Esophagus squamous epithelium (tissue), 5 donors: ENCODE measurements at places on chromosomes 6 and 20.

- H3K4me3 ChIP-seq: no peak overlapping the region
- H3K27ac ChIP-seq: peak overlapping the region; percentile 59
- H3K4me1 ChIP-seq: peaks cover 23% of the 10 kb centered on the region
- H3K36me3 ChIP-seq: no peaks in the 10 kb centered on the region
- DNase-seq: no peak
- no peaks in the 10 kb centered on the region for H3K27me3 ChIP-seq
Observed at GRCh38 chr6:160378882-160379281, 30.7 kb downstream of the SLC22A3 start.

- no peaks in the 10 kb centered on the region for H3K36me3 ChIP-seq
- H3K27me3 ChIP-seq: no peaks in the 10 kb centered on the region
- H3K4me1 ChIP-seq: no peaks in the 10 kb centered on the region
- H3K4me3 ChIP-seq: no peak overlapping the region
Observed at GRCh38 chr6:21118216-21118780, 475.3 kb upstream of the SOX4 start.

GRCh38 chr20:41234546-41234945, 83.0 kb downstream of the ZHX3 start:
- H3K36me3 ChIP-seq: no peaks in the 10 kb centered on the region
- no peak overlapping the region for H3K4me3 ChIP-seq
- DNase-seq: no peak
- peaks cover 32% of the 10 kb centered on the region for H3K4me1 ChIP-seq
- peak overlapping the region; percentile 80 for H3K27ac ChIP-seq

- no peak overlapping the region for H3K27ac ChIP-seq
- H3K27me3 ChIP-seq: no peaks in the 10 kb centered on the region
- no peaks in the 10 kb centered on the region for H3K4me1 ChIP-seq
- no peak overlapping the region for H3K4me3 ChIP-seq
- no peak for DNase-seq
Observed at GRCh38 chr6:24549158-24549557, 54.4 kb downstream of the ALDH5A1 start.

DNA sequence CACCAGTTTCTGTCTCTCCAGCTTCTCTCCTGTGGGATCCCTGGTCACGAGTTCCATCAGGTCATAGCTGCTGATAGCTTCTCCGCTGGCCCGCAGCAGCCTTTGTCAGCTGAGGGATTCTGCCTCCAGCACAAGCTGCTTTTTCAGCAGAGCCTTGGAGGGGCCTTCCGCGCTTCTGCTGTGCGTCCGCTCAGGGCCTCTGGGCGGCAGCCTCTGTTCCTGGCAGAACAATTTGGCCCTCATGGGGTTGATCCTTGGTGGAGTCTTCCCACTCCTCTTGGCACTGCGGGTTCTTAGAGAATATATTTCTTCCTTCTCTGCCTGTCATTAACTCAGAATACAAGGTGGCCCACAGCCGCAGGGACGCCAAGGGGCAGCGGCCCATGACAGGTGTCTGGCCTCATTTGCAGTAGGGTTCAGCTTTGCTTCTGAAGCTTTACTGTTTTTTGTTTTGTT, 158.8 kb downstream of the DTNBP1 start:
- DNase-seq: no peak
- H3K27me3 ChIP-seq: no peaks in the 10 kb centered on the region
- peaks cover 10% of the 10 kb centered on the region for H3K4me1 ChIP-seq
- H3K36me3 ChIP-seq: peaks cover 18% of the 10 kb centered on the region
- H3K27ac ChIP-seq: peak overlapping the region; percentile 77

GRCh38 chr6:3546121-3546520, 89.3 kb upstream of the SLC22A23 start:
- no peak for DNase-seq
- H3K27ac ChIP-seq: no peak overlapping the region
- peaks cover 13% of the 10 kb centered on the region for H3K4me1 ChIP-seq
- no peak overlapping the region for H3K4me3 ChIP-seq
- no peaks in the 10 kb centered on the region for H3K36me3 ChIP-seq
- no peaks in the 10 kb centered on the region for H3K27me3 ChIP-seq

DNA sequence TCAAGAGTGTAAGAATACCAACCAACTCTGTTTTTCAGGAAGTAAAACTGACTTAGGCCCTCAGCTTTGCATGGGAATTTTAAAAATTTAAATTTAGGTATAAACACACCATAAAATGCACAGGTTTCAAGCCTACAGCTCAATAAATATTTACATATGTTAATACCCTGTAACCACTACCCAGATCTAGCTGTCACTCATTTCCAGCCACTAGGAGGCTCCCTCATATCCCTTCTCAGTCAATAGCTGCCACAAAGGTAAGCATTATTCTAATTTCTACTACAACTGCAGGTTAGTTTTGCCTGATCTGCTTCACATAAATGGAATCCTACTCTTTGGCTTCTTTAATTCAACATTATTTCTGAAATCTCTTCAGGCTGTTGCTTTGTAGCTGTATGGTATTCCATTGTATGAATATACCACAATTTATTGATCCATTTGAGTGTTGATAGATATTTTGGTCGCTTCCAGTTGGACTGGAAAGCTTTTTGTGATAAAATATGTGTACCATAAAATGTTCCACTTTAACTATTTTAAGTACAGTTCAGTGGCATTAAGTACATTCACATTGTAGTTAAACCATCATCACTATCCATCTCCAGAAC, 32.5 kb upstream of the MEI4 start:
- no peaks in the 10 kb centered on the region for H3K4me1 ChIP-seq
- no peaks in the 10 kb centered on the region for H3K27me3 ChIP-seq
- DNase-seq: no peak
- no peaks in the 10 kb centered on the region for H3K36me3 ChIP-seq

GRCh38 chr6:98526465-98526864, 307.9 kb upstream of the POU3F2 start:
- no peaks in the 10 kb centered on the region for H3K4me1 ChIP-seq
- H3K36me3 ChIP-seq: no peaks in the 10 kb centered on the region
- no peak for DNase-seq
- no peaks in the 10 kb centered on the region for H3K27me3 ChIP-seq
- no peak overlapping the region for H3K4me3 ChIP-seq

DNA sequence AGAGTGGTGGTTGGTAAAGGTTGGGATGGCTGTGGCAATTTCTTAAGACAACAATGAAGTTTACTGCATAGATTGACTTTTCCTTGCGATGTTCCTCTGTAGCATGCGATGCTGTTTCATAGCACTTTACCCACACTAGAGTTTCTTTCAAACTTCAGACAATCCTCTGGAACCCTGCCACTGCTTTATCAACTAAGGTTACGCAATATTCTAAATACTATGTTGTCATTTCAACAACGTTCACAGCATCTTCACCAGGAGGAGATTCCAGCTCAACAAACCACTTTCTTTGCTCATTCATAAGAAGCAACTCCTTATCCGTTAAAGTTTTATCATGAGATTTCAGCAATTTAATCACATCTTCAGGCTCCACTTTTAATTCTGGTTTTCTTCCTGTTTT, 161.2 kb upstream of the NRSN1 start:
- H3K27ac ChIP-seq: no peak overlapping the region
- H3K36me3 ChIP-seq: no peaks in the 10 kb centered on the region
- no peaks in the 10 kb centered on the region for H3K27me3 ChIP-seq
- DNase-seq: no peak
- H3K4me1 ChIP-seq: no peaks in the 10 kb centered on the region

DNA sequence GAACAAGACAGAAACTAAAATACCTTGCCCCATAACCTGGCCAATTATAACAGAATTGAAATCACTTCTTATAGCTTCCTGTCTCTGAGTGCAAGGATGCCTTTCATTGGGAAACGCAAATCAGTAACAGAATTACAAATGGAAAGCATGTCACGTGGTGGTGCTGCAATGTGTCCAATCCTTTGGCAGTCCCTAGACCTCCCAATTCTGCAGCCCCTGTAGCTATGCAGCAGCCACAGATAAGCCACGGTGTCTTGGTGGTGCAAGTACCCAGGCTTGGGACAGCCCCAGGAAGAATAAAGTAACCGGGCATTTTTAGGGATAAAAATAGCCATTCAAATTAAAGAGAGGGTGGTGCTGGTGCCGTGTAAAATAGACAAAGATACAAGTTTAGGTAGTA, 134.6 kb upstream of the CCN2 start:
- no peaks in the 10 kb centered on the region for H3K4me1 ChIP-seq
- no peak overlapping the region for H3K4me3 ChIP-seq
- no peak for DNase-seq
- no peaks in the 10 kb centered on the region for H3K27me3 ChIP-seq

GRCh38 chr20:13333793-13334192, 112.7 kb downstream of the ISM1 start:
- no peaks in the 10 kb centered on the region for H3K36me3 ChIP-seq
- no peaks in the 10 kb centered on the region for H3K4me1 ChIP-seq
- DNase-seq: no peak
- H3K27ac ChIP-seq: no peak overlapping the region
- no peaks in the 10 kb centered on the region for H3K27me3 ChIP-seq

GRCh38 chr6:36751833-36752186, 54.2 kb downstream of the RAB44 start:
- H3K27ac ChIP-seq: peak overlapping the region; percentile 85
- peaks cover 72% of the 10 kb centered on the region for H3K4me1 ChIP-seq
- no peaks in the 10 kb centered on the region for H3K27me3 ChIP-seq
- no peak for DNase-seq

- peaks cover 28% of the 10 kb centered on the region for H3K4me1 ChIP-seq
- H3K4me3 ChIP-seq: no peak overlapping the region
- no peaks in the 10 kb centered on the region for H3K36me3 ChIP-seq
- no peaks in the 10 kb centered on the region for H3K27me3 ChIP-seq
- DNase-seq: no peak
Observed at GRCh38 chr20:2130683-2131082, 29.1 kb downstream of the STK35 start.

DNA sequence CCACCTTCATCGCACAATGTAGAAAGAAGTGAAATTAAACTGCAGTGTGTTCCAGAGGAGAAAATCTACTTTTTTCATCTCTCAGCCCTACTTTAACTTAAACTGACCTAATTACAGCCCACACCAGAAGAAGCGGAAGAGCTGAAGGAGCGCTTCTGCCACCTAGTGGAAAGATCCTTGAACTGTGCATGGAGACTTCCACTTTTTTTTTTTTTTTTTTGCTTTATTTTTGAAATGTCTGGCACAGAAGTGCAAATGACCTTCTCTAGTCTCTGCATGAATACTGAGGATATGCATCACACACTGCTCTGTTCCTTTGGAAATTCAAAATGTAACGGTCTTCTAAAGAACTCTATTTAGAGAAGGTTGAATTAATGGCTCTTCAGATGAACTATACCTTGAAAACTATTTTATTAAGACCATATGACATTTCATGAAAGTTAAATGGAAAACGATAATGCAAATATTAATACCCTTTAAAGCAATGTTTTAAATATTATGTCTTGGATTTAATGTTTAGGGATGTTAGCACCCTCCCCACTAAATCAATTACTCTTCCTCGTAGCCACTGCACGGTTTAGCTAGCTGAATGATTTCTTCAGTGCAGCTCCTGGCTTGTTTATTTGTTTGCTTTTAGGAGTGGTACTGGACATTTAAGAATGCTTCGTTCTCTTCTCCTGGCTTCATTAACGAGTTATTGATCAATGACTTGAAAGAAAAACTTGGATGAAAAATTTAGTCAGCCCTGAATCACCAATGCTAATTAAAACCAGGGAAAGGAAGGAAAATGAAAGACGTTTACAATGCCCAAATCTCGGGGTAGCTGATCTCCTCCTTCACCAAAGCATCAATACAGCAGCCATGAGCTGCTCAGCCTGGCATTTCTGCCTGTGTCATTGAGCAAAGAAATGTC, 569.6 kb upstream of the GJE1 start:
- H3K4me1 ChIP-seq: no peaks in the 10 kb centered on the region
- no peak for DNase-seq
- H3K36me3 ChIP-seq: no peaks in the 10 kb centered on the region
- H3K4me3 ChIP-seq: no peak overlapping the region
- H3K27ac ChIP-seq: peak overlapping the region; percentile 74
